Cerebellar cortex (tissue), 1 donor: ENCODE measurements at places on chromosomes 5 and 9.

DNA sequence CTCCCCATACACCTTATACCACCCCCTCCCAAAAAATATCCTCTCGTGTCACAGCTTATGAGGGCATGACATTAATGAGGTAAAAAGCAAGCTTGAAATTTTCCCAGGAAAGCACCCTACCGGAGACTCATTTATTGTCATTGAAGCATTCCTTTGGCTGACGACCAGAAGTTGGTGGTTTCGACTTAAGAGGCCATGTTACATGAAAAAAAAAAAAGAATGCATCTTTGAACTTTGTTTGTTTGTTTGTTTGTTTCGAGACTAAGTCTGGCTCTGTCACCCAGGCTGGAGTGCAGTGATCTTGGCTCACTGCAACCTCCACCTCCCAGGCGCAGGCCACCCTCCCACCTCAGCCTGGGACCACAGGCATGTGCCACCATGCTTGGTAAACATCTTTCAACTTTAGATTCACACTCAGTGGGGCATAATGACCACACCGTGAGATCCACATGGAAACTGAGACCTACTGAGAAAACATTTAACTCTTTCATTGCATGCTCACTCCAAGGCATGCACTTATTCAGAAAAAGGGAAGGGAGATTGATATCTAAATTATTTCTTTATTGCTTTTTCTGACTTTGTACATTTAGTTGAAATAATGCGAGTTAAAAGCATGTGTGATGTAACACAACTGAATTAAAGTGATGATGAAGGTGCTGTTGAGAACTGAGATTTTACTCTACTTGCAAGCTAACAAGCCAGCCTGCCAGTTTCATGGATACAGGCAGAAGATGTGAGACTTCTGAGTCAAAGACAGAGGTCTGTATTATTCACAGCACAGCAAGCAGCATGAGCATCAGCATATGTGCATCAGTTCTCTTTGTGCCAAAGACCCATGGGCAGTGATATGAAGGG, 5.1 kb upstream of the RAB14 start:
- DNase-seq: no peak

DNA sequence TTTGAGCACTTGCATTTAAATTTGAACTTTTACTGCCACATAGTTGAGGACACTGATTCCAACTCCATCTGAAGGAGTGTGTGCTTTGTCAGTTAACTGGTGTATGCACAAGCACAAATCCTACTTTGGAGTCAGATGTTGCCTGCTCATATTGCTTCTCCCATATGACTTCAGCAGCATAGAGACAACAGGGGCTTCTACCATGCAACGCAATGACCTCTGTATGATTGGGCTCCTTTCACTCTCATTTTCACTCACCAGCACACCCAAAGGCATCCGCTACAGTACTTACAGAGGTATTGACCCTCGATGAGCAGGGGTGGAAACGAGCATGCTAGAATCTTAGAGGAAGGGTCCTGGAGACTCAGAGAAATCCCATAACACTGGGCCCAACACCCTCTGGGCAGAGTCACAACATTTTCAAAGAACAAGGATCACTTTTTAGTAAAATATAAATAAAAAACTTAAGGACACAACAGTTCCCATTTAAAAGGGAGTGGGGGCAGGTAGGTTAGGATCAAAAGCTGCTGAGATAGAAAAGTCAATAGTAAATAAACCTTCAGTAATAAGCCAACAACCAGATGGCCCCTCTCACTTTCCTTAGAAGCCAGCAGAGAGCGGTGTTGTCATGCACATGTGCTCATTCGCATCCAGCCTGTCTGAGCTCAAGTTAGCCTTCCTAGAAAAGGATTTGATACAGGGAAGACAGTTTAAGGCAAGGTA, 203.8 kb downstream of the SNCAIP start:
- DNase-seq: peak; percentile 54

DNA sequence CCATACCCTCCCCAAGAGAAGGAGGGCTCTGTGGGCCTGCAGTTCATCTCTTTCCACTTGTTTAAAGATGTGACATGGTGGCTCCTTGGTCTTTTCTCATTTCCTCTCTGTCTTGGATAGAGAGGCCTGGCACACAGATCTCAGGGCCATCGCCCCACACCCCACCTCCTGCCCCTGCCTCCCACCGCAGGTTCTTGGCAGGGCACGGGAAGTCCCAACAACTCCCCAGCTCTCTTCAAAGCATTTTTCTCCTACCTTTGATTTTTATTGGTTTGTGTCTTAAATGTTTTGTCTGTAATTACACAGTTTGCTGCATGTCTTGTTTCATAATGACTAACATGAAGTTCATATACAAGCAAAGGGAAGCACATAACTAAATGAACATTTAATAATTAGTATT, 178.5 kb upstream of the MSX2 start:
- DNase-seq: no peak

GRCh38 chr5:80905405-80905804, 54.8 kb upstream of the RASGRF2 start:
- no peak for DNase-seq

DNA sequence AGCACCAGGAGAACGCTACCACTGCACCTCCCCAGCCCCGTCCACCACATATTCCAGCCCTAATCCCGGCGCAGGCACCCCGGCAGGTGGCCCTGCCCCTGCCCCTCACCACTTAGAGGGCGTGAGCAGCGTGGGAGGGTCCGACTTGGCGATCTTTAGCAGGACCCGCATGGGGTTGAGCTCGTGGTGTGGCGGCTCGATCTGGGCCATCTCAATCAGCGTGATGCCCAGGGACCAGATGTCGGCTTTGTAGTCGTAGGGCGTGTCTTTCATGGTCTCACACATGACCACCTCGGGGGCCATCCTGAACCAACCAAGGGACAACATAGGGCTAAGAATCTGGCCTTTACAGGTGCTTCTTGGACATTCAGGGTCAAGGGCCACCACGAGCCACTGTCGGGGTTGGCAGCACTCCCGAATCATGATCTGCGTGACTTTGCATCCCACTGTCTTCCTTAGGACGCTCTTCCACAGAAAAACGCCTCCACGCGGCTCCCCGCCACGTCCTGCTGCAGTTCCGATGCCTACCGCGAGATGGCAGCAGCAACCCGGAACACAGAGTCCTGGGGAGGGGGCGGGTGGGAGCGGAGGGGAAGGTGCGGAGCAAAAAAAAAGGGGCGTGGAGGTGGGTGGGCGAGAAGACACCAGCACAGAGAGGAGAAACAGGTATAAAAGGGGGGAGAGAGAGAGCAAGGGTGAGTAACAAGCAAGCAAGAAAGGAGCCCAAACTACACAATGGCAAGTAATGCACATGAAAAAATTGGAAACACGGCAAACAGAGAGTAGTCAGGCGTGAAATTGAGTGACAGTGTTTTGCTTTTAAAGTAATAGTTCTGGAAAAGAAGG, 81.3 kb downstream of the STK10 start:
- DNase-seq: peak; percentile 67

DNA sequence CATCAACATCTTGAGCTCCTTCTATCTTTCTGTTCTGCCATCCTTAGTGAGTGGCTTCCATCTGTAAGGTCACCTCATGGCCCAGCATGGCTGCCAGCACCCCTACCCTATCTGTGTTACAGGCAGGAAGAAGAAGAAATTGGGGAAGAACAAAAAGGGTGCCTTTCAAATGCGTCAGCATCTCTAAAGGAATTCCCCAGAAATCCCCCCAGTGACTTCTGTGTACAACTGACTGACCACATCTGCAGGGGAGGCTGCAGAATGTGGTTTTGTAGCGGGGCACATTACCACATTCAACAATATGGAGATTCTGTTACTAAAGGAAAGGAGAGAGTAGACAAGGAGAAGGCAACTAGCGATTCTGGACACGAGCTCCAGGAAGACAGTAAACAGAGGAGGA, 40.1 kb downstream of the ALG2 start:
- no peak for DNase-seq
